ENCODE measurements at places on chromosomes 3 and 15. TPM values are rescaled to one million over a fixed set of nuclear protein-coding genes. Genes with fewer than 3 reads are reported as not detected.

DNA sequence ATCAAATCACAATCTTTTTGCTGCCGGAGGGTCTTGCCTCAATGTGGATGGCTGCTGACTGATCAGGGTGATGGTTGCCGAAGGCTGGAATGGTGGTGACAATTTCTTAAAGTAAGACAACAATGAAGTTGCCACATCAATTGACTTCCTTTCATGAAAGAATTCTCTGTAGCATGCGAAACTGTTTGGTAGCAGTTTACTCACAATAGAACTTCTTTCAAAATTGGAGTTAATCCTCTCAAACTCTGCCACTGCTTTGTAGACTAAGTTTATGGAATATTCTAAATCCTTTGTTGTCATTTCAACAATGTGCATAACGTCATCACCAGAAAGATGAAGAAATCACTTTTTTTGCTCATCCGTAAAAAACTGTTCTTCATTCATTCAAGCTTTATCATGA, 65.8 kb downstream of the B3GNT5 start:
- no peak for DNase-seq

GRCh38 chr15:40782609-40783227, 12.9 kb downstream of the C15orf62 start:
- DNase-seq, result no peak

DNA sequence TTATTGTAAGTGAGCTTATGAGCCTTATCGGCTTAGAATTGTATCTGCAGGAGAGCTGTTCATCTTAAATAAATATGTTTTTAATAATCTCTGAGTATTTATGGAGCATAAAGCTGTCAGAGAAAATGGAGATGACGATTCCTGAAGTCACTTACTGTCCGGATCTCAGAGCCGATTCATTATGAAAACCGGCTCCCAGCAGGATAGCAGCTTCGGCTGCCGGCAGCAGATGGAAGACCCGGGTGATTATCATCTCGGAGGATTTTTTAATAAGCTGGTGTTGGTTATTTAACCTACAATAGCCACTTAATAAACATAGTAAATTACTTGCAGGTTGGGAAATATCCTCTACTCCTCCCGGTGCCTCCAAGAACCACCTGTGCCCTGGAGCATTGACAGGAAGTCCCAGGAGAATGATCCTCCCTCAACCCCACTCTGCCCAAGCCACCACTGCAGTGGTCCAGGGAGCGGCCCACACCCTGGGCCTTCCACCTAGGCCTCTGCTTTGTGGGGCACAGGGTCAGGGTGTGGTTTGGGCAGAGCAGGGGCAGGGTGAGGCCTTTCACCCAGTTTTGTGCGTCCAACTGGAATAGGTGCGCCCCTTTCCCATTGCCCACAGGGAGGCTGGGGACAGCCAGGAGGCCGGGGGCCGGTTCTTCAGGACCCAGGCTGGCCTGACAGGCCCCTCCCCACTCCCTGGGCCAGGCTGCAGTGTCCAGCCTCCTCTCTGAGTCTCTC, 42.2 kb upstream of the PRR23E start:
- no peak for DNase-seq

- DNase-seq, result no peak
Observed at GRCh38 chr3:167030082-167030725, 349.9 kb downstream of the ZBBX start.

- DNase-seq, result no peak
Observed at GRCh38 chr15:79036323-79036722, 54.3 kb downstream of the RASGRF1 start.

GRCh38 chr3:56107157-56107556, 361.1 kb downstream of the ERC2 start:
- DNase-seq, result no peak

GRCh38 chr15:76994001-76994400, 925 bp upstream of the PSTPIP1 start:
- no peak for DNase-seq

DNA sequence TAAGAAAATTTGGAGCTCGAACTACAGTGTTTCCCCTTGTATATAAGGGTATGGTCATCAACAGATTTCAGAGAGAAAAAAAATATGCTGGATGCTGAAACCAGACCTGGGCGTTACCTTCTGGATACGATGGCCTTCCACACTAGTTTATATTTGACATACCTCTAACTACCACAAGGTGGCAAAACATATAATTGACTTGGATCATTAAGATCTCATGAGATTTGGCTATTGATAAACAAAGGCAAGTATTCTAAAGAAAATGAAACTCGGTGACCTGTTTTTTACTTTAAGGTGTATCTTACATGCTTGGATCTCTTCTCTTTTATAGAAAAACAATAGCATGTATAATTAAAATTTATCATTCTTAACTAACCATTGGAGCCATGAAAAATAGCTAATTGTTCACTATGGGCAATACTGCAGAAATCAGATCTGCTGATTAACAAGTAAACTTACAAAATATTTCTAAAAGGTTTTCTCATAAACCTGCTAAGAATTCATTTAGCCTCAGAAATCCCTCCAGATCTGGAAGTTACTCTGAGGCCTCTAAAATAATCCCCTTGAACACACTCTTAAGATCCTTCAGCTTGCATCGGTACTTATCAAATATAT, 300.6 kb upstream of the KCNH8 start:
- DNase-seq, result no peak

DNA sequence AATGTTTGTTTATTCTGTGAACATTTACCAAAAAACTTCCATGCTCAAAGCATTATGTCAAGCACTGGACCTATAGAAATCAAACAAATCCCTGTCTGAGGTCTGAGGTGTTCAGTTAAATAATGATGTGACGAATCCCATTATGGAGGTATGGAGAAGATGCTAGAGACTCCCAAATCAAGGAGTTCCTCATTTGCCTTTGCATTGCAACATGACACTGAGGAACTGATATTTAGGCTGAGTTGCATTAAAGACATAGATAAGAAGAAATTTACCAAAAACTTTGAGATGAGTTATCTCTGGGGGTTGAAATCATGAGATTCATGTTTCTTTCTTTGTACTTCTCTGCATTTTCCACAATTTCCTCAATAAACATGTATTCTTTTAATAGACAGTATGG, 16.0 kb downstream of the CD200 start:
- DNase-seq, result no peak

The PAQR5 gene
- total RNA-seq, result 0.07 TPM

The NOX5 gene
- under 0.01 TPM for total RNA-seq

The SSR3 gene
- 335 TPM for total RNA-seq

The IFT80 gene
- 17.7 TPM for total RNA-seq

The FBLN2 gene
- total RNA-seq, result 2.2 TPM

The SLC27A2 gene
- total RNA-seq, result not detected

The ADIPOQ gene
- not detected for total RNA-seq

The P2RY14 gene
- not detected for total RNA-seq

The BLM gene
- 9.0 TPM for total RNA-seq

The TBCCD1 gene
- total RNA-seq, result 35.9 TPM

Data from pulmonary artery endothelial cell (primary cell).